Naive thymus-derived CD4-positive, alpha-beta T cell (primary cell): ENCODE measurements at places on chromosomes 2 and 18. TPM values are rescaled to one million over a fixed set of nuclear protein-coding genes. Genes with fewer than 3 reads are reported as not detected.

CROCC2 gene
- total RNA-seq = not detected

BCL11A gene
- total RNA-seq = not detected in 2 replicates

MREG gene
- total RNA-seq = 8.5 and 9.5 TPM in 2 replicates

USP37 gene
- 36.3 and 38.8 TPM in 2 replicates for total RNA-seq

CAPG gene
- total RNA-seq = 154 TPM

ATOH8 gene
- 0.42 TPM for total RNA-seq

TSN gene
- total RNA-seq = 58.3 TPM

EPHA4 gene
- 30.6 TPM for total RNA-seq

VPS54 gene
- total RNA-seq = 14.6 TPM

PAIP2B gene
- total RNA-seq = 12.8 TPM

SP140L gene
- 100 TPM for total RNA-seq

PPP1R7 gene
- 104 and 105 TPM in 2 replicates for total RNA-seq

FBXO41 gene
- total RNA-seq = 14.1 TPM
